ENCODE measurements at places on chromosomes 7 and 10.
A peak's percentile ranks its signal among the peaks of the same experiment; 100 is the strongest.

DNA sequence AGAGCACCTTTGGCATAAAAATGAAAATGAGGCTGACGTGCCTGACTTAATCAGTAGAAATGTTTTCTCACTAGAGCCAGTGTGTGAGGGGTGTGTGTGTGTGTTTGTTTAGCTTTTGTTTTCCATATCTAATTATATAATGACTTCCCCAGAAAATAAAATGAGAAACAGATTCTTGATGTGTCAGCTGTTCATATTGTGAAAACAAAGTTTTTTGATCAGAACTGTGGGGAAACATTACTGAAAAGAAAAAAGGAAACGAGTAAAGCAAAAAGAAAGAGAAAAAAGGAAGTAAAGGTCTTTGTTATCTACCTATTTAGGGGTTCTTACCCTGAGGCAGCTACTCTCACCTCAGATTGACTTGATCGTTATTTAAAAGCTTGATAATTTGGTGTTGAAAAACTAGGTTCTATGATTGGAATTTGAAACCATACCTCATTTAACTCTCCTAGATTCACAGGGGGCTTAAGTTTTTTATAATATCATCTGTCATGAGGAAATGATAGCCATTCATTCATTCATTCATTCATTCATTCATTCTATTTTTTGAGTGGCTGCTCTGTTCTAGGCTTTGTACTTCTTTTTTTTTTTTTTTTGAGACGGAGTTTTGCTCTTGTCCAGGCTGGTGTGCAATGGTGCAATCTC is 58.0 kb downstream of the CREM start:
- no peak for DNase-seq

DNA sequence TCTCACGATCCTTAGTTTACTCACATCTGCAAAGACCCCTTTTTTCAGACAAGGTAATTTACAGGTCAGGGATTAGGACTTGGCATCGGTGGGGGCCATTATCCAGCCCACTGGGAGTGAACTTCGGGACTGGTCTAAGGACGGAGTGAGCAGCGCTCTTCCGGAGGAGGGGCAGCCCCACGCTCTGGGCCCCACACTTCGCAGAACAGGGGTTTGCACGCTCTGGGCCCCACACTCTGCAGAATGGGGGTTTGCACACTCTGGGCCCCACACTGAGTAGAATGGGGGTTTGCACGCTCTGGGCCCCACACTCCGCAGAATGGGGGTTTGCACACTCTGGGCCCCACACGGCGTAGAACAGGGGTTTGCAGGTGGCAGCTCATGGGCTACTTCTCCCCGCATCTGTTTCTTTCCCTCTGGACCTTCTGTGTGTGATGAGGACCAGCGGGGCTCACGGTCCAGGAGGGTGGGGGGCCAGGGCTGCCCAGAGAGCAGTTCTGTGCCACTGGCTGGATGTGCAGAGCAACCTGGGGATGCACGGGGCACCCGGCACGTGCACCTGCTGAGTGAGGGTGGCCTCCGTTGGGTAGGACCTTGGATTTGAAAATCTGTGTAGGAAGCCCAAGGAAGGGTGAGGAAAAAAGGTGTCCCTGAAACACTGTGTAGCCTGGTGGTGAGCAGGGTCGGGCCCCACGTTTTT is 134.8 kb downstream of the WDR37 start:
- no peak for DNase-seq

DNA sequence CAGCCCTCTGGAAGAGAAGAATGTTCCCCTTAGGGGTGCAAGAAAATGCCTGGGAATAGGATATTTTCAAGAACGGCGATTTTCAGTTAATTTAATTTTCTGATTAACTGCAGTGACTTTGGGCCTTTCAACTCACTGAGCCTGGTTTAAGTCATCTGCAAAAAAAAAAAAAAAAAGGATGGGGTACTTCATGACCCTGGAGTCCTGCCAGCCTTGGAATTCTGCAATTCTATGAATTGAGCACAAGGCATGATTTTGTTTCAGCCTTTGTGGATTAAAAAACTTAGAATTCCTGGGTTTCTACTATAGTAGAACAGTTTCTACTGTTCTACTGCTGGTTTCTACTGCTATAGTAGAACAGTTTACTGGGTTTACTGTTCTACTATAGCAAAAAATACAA is 58.3 kb upstream of the CALD1 start:
- no peak for DNase-seq

- DNase-seq: no peak
Measured at GRCh38 chr7:156753630-156754029, 113.1 kb downstream of the RNF32 start.

DNA sequence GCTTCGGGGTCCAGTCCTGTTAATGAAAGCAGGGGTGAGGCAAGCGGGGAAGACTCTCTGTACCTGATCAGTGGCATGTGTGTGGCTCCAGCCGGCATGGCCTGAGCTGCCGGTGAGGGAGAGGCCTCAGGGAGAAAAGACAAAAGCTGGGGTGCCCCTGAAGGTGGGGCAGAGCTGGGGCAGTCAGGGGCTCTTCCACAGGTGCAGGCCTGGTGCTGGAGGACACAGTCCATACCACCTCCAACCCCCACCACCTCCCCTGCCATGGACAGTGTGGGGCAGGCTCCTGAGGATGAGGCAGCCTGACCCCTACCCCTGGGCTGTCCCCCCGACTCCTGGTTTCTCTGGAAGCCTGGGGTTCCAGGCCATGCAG is 129.5 kb downstream of the LHPP start:
- no peak for DNase-seq

GRCh38 chr10:91000470-91000869 is 79.6 kb upstream of the ANKRD1 start:
- no peak for DNase-seq

DNA sequence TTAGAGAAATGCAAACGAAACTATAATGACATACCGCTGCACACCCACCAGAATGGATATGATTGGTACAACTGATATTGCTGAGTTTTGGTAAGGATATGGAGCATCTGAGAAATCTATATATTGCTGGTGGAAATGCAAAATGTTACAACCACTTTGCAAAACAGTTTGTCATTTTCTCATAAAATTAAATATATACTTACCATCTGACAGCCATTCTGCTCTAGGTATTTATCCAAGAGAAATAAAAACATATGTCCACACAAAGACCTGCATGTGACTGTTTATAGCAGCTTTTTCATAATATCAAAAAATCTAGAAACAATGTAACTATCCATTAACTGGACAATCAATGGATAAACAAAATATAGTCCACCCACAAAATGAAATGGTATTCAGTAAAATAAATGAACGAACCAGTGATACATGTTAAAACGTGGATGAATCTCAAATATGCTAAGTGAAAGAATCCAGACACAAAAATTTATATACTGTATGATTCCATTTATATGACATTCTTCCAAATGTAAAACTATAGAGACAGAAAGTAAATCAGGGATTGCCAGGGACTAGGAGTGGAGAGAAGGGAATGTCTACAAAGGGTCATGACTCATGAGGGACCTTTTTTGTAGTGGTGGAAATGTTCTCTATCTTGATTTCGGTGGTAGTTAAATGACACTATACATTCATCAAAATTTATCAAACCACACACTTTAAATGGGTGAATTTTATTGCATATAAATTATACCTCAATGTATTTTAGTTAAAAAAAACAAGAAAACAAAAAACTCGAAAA is 312.0 kb upstream of the GLI3 start:
- no peak for DNase-seq

DNA sequence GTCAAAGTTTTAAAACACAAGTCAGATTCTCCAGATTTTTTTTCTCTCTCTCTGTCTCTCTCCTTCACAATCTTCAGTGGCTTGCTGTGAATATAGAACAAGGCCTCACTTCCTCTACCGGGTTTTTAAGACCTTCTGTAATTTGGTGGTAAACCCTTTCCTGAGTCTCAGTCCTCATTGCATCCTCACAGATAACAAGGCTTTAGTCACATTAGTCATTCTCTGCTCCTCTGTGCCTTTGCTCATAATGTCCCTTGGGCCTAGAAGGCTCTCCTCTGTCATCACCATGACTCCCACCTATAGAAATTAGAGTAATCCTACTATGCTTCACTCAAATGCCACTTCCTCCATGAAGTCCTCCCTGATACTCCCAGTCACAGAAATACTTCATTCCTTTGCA is 172.7 kb upstream of the HPS1 start:
- no peak for DNase-seq

DNA sequence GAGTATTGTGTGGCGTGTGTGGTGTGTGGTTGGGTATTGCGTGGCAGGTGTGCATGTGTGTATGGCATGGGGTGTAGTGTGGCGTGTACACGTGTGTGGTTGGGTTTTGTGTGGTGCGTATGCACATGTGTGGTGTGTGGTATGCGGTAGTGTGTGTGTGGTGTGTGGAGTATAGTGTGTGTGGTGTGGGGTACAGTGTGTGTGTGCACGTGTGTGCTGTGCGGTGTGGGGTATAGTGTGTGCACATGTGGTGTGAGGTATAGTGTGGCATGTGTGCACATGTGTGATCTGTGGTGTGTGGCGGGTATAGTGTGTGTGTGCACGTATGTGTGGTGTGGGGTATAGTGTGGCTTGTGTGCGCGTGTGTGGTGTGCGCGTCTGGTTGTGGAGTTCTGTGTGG is 20.9 kb upstream of the UTF1 start:
- DNase-seq: no peak

DNA sequence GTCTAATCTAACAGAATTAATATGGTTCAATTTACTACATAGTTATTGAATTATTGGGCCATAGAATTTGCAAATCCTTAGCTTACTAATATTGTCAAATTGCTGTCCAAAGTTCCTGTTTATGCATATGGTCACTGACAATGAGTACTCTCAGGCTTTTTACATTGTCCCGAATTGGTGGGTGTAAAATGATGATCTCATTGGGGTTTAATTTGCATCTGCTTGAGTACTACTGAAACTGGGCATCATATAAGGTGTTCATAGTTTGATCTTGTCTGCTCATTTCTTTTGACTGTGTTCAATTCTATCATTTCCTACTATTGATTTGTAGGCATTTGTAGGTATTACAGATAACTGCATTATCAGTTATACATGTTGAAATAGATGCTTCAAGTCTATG is 12.7 kb downstream of the ABCA13 start:
- DNase-seq: no peak

- no peak for DNase-seq
Measured at GRCh38 chr7:3370068-3370830, 69.2 kb downstream of the SDK1 start.

DNA sequence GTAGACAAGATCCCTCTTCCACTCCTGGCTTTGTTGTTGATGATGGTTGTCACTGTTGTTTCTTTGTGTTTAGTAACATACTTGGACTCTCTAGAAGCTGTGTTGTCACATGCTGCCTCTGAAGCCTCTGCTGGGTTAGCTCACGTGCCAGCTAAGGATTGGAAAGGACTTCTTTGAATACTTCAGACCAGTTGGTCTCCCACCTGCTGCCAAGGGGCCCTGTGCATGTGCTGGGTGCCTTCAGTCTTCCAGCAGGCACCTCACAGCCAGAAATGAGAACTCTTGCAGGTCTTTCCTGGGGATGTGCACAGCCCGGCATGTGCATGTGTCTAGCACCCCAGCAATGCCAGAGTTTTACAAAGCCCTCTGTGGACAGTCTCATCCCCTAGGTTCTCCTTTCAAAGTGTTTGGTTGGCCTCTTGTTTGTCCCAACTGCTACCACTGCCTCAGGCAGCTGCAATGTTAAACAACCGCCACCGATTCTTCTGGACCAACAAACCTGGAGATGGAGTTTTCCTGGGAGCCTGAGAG is 21.7 kb upstream of the NCAPG2 start:
- DNase-seq: no peak

DNA sequence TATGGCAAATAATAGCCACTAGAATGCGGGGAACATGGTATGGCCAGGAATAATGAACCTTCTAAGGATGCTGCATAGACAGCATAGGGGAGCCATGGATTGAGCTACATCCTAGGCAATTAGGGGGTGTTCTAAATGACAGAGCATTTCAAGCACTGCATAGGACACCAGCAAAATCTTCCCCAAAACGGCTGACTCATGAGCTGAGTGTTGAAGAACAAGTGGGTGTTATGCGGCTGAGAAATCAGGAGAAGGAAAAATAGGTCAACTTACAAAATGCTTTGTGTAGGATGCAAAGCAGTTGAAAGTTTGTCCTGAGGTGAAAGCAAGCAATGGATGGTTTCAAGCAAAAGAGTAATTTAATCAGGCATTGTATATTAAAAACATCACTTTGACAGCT is 1023.5 kb upstream of the C7orf33 start:
- DNase-seq: no peak

GRCh38 chr7:30459591-30460245 is 18.9 kb downstream of the NOD1 start:
- no peak for DNase-seq

DNA sequence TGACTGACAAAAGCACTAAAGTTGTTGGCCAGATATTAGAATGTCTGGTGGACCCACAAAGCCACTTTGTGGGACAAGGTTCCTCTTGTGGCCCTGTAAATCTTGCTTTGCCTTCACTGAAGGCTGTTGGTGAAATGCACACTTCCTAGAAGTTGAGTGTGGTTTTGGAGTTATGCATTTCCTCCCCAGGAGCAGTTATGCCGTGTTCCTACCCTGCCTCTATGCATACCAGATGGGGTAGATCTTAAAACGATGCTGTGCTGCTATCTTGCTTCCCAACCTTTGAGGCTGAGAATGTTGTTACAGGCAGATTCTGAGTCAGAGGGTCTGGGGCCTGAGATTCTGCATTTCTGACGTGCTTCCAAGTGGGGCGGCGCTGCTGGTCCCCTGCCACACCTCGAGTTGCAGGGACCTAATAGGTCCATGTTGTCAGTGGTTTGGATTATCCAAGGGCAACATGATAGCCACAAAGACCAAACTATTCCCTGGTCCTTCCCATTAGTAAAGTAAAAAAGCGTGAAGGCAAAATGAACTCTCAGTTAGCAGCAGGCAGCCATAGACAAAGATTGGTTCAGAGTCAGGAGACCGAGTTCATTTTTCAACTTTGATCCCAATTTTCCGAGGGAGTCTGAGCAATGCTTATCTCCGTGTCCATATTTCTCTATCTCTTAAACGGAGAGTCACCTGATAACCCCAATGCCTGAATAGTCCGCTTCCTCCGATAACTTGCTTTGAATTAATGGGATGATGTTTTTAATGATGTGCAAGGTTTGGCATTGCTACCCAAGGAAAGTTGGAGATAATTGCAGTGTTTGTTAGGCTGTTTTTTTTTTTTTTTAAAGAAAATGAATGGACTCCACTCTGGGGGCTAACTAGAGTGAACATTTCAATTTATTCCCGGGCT is 55.8 kb downstream of the CDHR3 start:
- DNase-seq: no peak

GRCh38 chr7:44196450-44196872 is 4.3 kb upstream of the YKT6 start:
- peak; percentile 36 for DNase-seq

Data from CD4-positive, CD25-positive, alpha-beta regulatory T cell (primary cell).